Mucosa of gallbladder (tissue), 1 donor: ENCODE measurements at places on chromosomes 7 and 10. TPM values are rescaled to one million over a fixed set of nuclear protein-coding genes. Genes with fewer than 3 reads are reported as not detected.

DNA sequence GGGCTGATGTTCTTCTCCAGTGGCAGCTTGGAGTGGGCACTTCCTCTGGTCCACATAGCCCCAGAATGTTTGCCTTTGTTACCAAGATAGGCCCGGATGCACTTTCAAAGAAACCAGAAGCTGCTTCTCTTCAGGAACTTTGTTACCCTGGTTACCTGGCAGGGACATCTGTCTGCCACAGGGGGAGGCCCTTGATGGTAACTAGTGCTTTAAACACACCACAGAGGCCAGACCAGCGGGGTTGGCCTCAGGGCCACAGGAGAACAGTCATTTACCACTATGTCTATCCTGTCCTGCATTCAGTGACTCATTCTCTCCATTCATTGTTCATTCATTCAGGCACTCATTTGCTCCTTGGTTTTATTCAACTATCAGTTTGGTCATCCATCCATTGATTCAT lies 11.9 kb upstream of the PLEKHA1 start:
- no peak for DNase-seq

DNA sequence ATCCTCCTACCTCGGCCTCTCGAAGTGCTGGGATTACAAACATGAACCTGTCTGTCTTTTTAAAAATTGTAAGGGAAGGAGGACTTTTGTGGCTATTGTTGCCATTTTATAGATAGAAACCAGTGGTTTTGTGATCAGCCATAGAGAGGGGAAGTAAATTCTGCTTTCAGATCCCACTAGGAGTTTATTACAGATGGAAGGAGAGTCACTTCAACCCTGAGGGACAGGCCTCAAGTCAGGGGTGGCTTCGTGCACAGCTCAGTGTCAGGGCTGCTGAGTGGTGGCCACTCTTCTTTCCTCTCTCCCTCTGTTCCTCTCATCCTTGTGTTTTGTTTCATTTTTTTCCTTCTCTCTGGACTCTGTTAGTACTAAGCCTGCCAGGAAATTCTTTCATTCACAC lies 60.8 kb downstream of the OGDH start:
- DNase-seq, result no peak

DNA sequence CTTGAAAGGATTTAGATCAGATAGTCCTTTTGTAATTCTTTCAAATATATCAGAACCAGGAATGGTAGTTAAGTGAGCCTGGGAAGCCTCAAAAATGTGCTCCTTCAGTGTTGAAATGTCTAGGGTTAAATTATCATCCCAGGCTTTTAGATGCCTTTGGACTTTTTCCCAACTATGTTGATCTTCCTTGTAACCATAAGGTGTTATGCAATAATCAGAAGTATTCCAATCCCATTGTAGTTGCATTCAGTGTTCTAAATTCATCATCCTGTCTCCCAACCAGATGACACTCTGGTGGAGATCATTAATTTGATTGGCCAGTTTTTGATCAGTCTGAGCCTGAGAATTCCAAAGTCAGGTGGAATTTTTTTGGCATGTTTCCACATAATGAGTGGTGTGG lies 35.1 kb upstream of the AKR1C2 start:
- no peak for DNase-seq

GRCh38 chr10:126075009-126075408 lies 178.6 kb downstream of the FANK1 start:
- DNase-seq, result no peak

- DNase-seq, result no peak
These were observed 117.0 kb downstream of the KBTBD2 start for GRCh38 chr7:32774541-32774951.

- DNase-seq, result no peak
These were observed 83.7 kb downstream of the TRIM24 start for GRCh38 chr7:138543739-138544138.

The GJD4 gene
- not detected for total RNA-seq

The CRTAC1 gene
- total RNA-seq, result 1.6 TPM
